ENCODE measurements at places on chromosomes 7 and 10.

- no peak for DNase-seq
Observed at GRCh38 chr10:71613877-71614276, 105.7 kb downstream of the C10orf105 start.

DNA sequence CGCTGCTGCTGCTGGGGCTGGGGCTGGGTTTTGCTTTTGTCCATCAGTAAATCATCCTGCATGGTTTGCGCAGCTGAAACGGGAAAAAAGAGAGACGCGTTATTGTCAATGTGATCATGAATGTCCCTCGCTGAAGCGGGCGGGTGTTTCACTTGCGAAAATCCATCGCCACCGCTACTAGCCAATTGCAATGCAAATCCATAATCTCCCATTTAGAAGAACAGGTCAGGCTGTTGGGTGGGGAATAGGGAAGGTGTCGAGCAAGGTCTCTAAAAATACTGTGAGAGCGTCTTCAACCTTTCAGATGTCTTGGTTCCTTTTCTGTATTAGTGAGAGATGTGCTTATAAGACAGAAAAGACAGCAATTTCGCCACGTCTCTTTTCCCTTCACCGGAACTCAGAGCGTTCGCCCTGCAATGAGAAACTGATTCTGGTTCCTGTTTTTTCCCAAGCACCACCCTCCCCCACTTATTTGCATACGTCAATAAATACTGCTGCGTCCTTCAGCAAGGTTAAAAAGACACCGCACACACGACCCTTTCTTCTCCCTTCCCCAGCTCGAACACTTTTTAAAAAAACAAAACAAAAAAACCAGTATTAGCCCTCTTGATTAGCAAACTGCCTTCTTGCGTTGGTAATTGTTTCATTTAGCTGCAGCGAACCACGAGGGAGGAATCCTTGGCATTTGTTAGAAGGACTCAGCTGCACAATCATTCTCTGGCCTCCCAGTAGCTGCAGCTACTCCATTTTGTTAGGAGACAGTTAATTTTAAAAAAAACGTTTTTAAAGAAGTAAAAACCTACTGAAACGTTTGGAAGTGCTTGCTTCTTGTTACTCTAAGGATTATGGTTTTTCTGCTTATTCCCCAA lies 50.4 kb downstream of the CPEB3 start:
- peak; percentile 18 for DNase-seq

DNA sequence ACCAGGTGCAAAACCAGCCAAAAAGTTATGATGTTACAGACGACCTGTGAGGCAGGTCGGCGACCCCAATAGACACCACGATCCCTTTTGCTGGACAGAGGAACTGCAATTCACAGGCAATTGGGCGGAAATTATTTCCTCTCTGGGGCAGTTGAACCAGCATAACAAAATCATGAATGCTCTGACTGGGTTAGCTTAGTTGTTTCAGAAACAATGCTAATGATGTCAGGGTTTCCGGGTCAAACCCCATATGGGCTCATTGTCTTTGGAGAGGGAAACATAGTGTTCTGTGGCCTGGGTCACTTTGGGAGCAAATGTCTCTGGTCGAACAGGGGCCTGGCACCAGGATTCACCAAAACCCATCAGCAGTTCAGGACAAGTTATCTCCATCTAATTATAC lies 669.1 kb upstream of the NRP1 start:
- DNase-seq = no peak

- no peak for DNase-seq
Observed at GRCh38 chr7:137474540-137475026, 131.1 kb upstream of the PTN start.

- no peak for DNase-seq
Observed at GRCh38 chr7:47600199-47601118, 18.5 kb upstream of the TNS3 start.

- DNase-seq = no peak
Observed at GRCh38 chr10:77763453-77764430, 126.1 kb upstream of the KCNMA1 start.

All from activated T-helper 2 cell treated with anti-CD3 and anti-CD28 coated beads, Interferon-gamma antibody, Interleukin-2, Interleukin-4, amounts not matched to agents 10 μg/mL and 5 μg/mL and 100 μg/mL, durations not matched to agents 14 hours and 24 hours and 36 hours (primary cell).